ENCODE measurements at places on chromosomes 16 and 17.

DNA sequence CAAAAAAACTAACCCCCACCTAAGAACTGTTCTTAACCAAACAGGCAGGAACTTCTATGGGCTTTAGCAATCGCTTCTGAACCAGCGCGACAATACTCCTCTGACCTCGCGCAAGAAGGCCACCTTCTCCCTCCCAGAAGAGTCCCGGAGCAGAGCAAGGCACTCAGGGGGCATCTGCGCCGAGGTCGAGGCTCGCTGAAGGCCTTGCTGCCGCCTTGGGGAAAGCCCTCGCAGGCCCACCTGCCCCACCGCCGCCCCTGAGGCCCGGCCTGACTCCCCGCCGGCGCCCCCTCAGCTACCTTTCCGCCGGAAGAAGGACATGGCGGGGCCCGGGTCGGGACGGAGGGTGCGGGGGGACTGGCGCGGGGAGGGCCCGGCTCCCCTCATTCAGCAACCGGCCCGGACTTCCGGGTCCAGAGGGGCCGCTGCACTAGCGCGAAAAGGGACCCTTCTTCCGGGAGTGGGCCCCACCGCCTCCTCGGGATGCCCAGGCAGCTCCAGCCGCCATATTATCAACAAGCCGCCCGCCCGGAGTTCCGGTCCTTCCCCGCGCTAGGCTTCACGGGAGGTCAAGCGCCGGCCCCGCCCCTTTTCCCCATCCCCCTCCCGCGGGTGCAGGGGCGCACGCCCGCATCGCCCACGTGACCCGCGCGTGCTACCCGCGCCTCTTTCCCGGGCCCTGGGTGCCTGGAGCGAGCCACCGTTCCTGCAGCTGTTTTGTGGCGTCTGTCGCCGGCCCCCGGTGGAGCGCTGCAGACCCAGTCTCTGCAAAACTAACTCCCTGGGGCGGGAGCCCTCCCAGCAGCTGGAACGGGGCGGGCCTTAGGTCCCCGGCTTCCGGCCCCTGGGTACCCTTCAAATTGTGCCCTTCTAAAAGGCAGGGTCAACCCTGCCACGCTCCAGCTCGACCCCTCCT lies at the start of gene AKAP10:
Gene AKAP10 (minus strand): TSS at position 536 of the 916 bp plus-strand sequence. CDS start 149 bp downstream, at position 387.
- DNase-seq: peak; percentile 91

DNA sequence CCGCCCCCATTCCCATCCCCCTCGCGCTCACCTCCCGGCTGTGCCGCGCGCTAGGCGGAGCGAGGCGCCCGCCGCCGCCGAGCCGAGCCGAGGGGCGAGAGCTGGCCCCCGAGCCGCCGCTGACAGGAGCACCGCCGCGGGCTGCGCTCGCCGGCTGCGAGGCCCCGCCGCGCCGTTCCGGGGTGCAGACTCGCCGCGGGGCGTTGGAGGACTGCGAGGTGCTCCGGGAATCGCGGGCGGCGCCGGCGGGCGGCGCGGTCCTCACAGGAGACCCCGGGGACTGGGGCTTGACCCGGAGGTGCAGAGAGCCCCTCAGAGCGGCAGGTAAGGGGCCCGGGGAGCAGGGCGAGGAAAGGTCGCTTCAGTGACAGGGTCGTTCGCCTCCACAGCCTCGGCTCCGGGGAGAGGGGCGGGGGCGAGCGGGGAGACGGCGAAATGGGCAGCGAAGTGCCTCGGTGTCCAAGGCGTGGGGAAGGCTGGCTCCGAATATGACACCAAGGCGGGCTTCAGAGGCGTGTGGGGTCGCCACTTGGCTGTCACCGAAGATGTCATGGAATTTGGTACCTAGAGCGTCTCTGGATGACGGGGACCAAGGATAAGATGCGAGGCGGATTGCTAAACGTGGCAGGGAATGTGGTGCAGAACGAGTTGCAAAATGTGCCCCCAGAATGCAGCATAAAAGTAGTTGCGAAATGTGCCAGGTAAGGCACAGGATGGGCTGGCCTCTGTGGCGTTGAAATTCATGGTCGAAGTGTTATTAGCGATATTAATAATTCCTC lies 580 bp downstream of the TANC2 start:
- DNase-seq: no peak

DNA sequence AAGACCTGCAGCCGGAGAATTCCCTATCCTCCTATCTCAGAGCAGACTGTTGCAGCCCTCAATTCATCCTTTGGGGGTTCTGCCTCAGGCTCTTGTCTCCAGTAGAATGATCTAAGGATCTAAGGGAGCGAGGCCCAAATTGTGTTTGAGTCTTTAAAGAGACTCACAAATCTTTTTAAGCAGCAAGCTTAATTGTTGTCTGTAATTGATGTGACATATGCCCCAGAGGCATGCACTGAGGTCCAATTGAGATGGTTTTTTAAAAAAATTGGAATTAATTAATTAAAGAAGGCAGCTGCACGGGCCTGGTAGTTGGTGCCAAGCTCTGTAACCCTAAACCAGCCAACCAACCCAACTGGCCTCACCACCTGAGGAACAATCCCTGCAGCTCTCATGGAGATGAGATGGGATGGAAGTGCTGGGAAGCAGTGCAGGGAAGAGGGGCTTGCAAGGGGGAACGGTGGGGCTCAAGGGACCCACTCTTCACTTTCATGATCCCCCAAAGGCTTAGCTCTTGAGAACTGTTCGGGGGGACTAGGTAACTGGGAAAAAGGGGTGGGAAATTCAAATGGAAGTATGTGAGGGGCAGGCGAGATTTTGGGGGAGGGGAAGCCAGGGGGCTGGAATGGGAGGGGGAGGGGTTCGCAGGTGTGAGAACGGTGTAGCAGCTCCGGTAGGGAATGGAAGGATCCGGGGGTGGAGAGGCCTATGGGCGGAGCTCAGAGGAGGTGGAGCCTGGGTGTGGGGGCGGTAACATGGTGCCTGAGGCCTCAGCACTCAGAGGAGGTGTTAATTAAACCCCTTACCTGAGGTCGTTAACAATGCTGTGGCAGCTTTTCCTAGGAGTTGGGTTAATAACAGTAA lies 9.2 kb upstream of the ZNF652 start:
- no peak for DNase-seq

GRCh38 chr16:89906140-89907025 lies 12.3 kb upstream of the MC1R start:
- DNase-seq: no peak

DNA sequence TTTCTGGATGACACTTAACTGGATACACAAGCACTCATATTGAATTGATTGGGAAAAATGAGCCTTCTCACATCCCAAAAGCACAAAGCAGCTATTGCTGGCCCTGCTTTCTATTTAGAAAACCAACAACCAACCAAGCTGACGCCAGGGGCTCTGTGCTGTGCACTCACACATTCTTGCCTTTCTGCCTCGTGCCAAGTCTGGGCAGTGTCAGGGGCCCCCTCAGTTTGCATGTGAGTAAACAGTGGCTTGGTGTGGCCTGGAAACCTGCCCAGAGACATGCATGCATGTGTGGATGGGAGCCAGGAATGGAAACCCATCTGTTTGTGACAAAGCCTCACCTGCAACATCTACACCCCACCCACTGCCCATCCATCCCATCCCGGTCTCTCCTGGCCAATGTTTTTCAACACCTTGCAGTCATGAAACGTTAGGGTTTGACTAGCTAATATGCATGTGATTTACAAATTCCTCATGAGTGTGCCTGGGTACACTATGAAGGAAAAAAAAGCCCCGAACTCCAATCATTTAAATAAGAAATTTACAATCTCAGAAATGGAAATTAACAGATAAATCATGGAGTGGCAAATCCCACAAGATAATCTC lies 20.4 kb downstream of the MIEF2 start:
- DNase-seq: no peak

- no peak for DNase-seq
Observed at GRCh38 chr17:77504652-77505155, 363.9 kb downstream of the SEC14L1 start.

GRCh38 chr16:1779741-1780676 lies 2.4 kb downstream of the SPSB3 start:
- no peak for DNase-seq

- DNase-seq: peak; percentile 89
Observed at GRCh38 chr17:58304750-58305486, 23.7 kb downstream of the TSPOAP1 start.

GRCh38 chr17:61981323-61981722 lies 53.5 kb upstream of the INTS2 start:
- DNase-seq: no peak

- no peak for DNase-seq
Observed at GRCh38 chr17:57480438-57481196, 224.3 kb downstream of the MSI2 start.

DNA sequence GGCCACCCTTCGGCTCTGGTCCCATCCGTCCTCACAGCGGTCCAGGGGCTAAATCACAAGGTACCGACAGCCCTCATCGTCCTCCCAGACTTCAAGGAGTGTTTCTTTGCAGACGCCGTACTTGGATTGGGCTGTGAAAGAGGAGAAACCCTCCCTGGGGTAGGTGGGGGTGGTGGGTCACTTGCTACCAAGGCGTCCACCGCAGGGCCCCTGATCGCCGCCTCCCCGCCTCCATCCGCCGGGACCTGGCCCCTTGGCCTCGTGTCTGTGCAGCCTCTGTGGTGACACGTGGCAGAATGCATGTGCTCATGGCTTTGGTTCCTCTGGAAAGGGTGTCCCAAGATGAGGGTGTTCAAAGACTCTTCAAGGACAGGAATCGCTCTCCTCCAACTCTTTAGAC lies 151.4 kb downstream of the BANP start:
- no peak for DNase-seq

GRCh38 chr17:61465550-61466237 lies 13.5 kb downstream of the TBX4 start:
- no peak for DNase-seq

- no peak for DNase-seq
Observed at GRCh38 chr16:83366228-83366627, 441.6 kb upstream of the HSBP1 start.

DNA sequence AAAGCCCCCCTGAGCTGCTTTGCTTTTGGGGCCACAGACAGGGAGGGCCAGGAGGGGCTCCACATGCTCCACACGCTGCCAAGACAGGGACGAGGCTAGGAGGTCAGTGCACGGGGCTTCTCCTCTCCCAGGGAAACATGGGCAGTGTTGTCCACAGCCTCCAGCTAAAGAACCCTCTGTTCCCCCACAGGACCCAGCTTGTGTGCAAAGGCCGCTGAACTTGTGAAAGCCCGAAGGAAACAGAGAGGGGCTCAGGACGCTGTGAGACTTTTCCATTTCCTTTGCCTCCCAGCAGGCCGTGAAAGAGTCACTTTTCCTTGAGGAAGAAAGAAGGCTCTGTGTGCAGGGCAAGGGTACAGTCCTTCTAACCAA lies 9.7 kb downstream of the CDRT4 start:
- DNase-seq: no peak

GRCh38 chr16:11915114-11915643 lies 577 bp downstream of the GSPT1 start:
- DNase-seq: no peak

DNA sequence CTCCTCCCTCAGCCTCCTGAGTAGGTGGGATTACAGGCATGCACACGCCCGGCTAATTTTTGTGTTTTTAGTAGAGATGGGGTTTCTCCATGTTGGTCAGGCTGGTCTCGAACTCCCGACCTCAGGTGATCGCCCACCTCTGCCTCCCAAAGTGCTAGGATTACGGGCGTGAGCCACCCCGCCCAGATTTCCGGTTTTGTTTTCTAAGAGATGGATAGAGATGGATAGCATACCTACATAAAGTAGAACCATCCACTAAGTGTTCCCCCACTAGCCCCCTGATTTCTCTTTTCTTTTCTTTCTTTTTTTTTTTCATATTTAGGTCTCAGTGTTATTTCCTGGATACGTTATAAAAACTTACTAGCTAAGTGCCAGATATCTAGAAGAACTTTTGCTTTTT lies 2.0 kb downstream of the WSB1 start:
- no peak for DNase-seq

DNA sequence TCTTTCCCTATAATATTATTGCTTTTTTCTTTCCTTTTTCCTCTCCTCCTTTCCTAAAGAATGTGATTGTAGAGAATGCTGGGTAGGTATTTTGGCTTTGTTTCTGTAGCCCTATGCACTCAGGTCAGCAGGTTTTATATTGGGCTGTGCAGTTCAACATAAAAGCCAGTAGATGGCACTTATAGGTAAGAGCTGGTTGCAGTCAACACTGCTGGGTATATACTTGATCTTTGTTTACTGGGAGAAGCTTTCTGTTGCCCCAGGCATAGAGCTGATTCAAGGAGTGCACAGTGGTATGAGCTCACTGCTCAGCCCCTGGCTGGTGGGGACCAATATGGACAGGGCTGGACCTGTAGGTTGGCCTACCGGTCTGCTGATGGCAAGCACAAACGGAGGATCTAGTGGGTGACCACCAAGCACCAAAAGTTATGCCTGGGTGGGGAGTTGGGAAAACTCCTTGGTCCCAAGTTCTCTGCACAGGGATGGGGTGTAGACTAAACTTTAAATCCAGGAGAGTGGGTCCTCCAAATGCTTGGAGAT lies 378.9 kb downstream of the PMP22 start:
- DNase-seq: no peak

DNA sequence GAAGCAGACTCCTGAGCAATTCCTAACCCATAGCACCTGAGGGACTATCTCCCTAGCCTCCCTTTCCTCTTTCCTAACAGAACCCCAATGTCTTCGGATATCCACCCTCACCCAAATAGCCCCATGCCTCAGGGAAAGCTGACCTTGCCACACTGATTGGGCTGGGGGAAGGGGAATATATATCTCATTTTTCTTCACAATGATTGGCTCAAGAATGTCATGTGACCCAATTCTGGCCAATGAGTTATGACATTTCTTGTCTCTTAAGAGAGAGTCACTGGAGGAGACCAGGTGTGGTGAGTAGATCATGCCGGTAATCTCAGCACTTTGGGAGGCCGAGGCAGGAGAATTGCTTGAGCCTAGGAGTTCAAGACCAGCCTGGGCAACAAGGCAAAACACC lies 71.9 kb upstream of the NLK start:
- DNase-seq: no peak

DNA sequence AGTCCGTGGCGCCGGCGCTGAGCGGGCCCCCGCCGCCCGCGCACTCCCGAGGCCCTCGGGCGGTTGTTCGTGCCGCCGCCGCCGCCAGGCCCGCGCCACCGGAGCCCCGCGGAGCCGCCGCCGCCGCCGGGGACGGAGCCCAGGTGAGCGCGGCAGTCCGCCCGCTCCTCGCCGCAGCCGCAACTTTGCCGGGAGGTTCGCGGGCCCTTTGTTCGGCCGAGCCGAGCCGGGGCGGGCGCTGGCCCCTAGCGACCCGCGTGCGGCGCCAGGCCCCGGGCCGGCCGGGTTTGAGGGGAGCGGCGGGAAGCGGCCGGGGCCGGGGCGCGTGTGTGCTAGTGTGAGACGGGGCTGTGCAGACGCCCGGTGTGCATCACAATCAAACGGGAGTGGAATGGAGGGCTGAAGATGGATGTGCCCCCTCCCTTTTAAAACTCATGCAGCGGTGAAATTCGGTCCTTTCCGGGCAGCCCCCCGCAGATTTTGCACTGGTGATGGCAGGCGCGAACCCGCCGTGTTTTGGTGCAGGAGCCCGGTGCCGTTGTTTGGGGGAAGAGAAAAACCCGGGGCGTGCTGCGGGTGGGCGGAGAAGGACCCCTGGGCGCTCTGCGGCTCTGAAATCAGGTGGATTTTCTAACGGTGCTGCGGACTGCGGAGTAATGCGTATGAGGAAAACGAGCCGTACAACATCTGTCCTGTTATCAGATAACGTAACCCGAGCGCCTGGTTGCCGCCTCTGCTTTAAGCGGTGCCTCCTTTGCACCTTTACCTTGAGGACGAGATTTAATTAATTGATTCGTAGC lies 823 bp downstream of the TNRC6C start:
- no peak for DNase-seq

Measured in vagina (tissue), 2 donors.